ENCODE measurements at places on chromosomes 2 and 18.

DNA sequence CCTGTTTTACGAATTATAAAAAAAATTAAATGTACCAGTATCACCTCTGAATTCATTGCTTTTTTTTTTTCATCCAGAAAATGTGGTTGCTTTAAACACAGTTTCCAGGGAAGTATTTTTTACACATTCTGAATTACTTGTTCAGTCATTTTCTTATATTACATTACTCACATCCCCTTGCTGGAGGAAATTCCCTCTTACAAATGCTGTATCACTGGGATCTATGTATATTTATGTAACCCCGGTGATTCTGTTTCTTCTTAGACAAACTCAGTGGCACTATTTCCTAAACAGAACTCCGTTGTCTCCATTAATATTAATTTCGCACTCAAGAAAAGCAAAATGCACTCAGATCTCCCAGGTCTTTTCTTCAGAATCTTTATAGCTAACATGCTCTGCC, 1078.5 kb upstream of the ZEB2 start:
- DNase-seq, result no peak

- DNase-seq, result no peak
These were observed 1.7 kb downstream of the MFF start for GRCh38 chr2:227326783-227327182.

DNA sequence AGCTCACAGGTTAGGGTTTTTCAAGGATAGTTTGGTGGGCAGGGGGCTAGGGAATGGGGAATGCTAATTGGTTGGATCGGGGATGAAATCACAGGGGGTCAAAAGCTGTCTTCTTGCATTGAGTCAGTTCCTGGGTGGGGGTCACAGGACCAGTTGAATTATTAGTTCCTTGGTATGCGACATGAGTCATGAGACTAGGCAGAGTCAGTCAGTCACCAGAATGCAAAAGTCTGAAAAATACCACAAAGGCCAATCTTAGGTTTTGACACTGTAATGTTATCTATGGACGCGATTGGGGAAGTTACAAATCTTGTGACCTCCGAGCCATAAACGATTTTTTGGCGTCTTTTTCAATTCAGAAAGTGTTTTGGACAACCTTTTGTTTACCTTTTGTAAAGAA, 101.2 kb downstream of the ZNF519 start:
- DNase-seq, result no peak

- DNase-seq, result no peak
These were observed 24.4 kb downstream of the KCTD1 start for GRCh38 chr18:26524002-26524401.

GRCh38 chr2:229780856-229781773, 66.8 kb upstream of the DNER start:
- DNase-seq, result no peak

DNA sequence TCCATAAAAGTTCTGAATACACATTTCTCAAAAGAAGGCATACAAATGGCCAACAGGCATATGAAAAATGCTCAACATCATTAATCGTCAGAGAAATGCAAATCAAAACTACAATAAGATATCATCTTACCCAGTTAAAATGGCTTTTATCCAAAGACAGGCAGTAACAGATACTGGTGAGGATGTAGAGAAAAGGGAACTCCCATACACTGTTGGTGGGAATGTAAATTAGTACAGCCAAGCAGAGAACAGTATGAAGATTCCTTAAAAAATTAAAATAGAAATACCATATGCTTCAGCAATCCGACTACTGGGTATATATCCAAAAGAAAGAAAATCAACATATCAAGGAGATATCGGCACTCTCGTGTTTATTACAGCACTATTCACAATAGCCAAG, 1312.5 kb downstream of the DSC3 start:
- no peak for DNase-seq

GRCh38 chr2:179636995-179637394, 224.4 kb downstream of the ZNF385B start:
- DNase-seq, result no peak

GRCh38 chr18:32732165-32732564, 40.7 kb downstream of the KLHL14 start:
- DNase-seq, result no peak

DNA sequence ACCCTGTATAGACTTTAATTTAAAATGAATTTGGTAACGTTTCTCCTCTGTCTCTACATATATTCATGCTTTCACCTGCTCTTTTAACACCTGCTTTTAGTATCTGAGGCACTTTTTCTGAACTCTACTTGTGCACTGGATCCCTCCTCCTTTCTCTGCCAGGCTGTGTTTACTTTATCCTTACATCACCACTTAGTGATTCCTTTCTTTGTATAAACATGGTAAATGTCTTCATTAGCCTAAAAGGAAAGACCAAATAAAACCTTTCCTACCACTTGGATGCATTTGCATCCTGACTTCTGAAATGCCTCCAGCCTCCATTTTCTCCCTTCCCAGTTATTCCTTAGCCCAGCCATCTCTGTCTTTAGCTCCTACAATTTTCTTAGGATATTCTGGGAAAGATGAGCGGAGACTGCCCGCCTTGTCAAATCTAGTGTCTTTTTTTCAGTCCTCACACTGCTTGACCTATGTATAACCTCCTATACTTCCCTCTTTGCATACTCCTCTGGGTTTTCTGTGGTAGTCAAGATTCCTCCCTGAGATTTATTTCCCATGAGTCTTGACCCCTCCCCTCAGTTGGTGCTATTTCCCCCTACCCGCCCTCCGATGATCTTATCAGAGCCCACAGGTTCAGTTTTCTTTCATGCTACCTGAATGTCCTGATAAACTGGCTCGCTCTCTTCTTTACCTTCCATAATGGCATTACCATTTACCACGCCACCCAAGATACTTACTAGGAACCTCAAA, 44.8 kb downstream of the REL start:
- no peak for DNase-seq

DNA sequence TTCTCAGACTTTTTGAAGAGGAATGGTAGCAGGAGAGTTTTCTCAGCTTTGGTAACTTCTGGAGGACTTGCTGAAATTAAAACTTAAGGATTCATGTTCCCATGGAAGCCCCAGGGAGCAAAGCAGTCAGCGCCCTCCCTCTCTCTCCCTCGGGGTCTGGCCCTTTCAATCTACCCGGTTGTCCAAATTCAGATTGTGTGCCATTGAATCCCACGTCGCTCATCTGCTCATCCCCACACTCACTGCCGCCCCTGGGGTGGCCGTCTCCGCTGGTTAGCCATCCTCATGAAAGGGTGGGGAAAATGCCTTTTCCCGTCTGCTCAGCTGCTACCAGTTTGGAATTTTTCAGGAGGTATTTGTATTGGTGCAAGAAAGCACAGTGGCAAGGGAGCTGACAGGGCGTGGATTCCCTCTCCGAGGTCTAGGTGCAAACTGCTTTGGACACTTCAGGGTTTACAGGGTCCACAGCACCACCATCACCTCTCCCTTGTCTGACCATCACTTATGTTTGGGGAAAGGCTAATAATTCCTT, 27.1 kb downstream of the MCFD2 start:
- no peak for DNase-seq

DNA sequence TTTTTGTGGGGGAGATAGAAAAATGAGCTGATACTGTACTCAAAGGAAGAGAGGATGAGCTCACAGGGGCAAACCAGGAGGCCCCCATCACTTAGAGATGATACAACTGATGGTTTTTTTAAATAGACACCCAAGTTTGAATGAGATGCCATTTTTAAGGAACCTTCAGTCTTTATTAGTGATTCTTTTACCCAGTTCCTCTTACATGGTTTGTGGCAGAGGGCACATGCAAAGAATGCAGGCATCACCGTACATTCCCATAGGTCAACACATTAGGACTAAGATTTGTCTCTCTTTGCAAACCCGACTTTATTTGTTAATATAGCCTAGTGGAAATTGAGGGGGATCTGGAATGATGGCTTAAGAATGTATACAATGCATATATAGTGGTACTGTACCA, 250.9 kb downstream of the ASXL3 start:
- no peak for DNase-seq

- DNase-seq, result no peak
These were observed 236.2 kb downstream of the IKZF2 start for GRCh38 chr2:212915121-212915782.

GRCh38 chr2:218400167-218400929, 680 bp downstream of the CTDSP1 start:
- no peak for DNase-seq

DNA sequence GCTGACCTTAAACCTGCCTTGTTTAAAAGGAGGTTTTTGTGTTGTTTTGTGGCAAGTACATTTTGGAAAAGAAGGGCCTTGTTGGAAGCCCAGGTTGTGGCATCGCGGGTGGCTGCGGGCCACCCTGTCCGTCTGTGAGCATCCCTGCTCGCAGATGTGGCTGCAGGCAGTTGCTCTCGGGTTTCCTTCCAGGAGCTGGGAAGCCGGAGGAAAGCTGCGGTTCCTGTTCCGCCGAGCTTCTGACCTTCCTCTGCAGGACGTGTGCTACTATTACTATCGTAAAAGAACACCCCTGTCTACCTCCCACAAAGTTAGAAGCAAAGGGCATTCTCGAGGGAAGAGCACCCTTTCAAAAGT, 766 bp downstream of the MFF start:
- no peak for DNase-seq
